ENCODE measurements at places on chromosomes 13 and 19. TPM values are rescaled to one million over a fixed set of nuclear protein-coding genes. Genes with fewer than 3 reads are reported as not detected.

The LCP1 gene
- 0.20 TPM for total RNA-seq

The SIAH3 gene
- total RNA-seq, result not detected

The C19orf44 gene
- total RNA-seq, result 4.9 TPM

The SLC6A16 gene
- not detected for total RNA-seq

The LIG1 gene
- total RNA-seq, result 34.9 TPM
